B cell (primary cell): ENCODE measurements at places on chromosomes 7 and 10. TPM values are rescaled to one million over a fixed set of nuclear protein-coding genes. Genes with fewer than 3 reads are reported as not detected.

DNA sequence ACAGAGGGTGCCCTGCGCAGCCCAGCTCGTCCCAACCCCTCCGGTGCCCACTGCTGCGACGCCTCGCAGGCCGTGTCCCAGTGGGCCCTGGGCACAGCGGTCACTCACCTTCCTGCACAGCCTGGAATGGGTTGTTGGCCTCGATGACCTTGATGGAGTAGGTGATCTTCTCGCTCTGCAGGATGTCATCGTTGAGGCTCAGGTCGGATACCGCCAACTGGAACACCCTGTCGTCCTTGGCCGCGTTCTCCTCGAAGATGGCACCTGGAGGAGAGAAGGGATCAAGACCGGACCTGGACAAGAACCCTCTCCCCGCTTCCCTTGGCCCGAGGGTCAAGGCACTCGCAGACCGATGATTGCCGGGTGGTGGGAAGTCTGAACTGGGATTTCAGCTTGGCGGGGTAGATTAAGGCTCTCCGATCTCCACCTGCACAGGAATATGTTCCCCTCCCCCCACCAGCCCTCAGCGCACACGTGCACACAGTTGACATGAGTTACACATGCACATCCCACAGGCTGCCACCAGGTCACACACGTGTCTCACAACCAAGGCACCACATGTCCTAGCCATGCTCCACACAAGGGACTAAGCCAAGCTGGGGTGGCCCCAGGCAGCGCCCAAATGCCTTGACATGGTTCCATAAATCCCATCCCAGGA is 2.6 kb downstream of the GRID1 start:
- peak; percentile 27 for DNase-seq

GRCh38 chr10:10914144-10914543 is 103.5 kb upstream of the CELF2 start:
- DNase-seq, result no peak

- no peak for DNase-seq
These were observed 519 bp upstream of the ZNF655 start for GRCh38 chr7:99557940-99558305.

- no peak for DNase-seq
These were observed 134.2 kb upstream of the AUTS2 start for GRCh38 chr7:69464035-69464434.

DNA sequence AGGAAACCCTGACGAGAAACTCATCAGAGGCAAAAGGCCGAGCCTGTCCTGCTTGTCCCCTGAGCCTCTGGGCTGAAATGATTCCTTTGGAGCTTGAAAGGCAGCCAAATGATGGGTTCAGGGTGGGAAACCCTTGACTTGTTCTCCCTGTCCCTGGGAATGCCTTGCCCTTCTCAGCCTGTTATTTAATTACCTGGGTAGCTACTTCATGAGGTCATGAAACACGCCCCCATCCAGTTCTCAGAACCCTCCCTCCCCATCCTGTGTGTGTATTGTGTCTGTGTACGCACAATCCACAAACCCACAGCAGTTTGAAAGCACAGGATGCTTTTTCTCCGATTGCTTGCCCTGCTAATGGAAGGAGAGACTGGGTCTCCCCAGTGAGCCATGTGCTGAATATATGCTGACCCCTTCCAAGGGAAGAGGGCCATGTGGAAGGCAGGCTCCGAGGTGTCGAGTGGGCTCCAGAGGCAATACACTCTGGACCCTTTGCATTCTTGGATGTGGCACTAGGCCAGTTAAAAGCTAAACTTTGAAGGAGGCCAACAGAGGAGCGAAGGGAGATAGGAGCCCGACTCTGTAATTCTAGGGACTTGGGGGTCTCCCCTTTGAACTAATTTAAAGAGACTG is 10.6 kb downstream of the DUSP5 start:
- no peak for DNase-seq

DNA sequence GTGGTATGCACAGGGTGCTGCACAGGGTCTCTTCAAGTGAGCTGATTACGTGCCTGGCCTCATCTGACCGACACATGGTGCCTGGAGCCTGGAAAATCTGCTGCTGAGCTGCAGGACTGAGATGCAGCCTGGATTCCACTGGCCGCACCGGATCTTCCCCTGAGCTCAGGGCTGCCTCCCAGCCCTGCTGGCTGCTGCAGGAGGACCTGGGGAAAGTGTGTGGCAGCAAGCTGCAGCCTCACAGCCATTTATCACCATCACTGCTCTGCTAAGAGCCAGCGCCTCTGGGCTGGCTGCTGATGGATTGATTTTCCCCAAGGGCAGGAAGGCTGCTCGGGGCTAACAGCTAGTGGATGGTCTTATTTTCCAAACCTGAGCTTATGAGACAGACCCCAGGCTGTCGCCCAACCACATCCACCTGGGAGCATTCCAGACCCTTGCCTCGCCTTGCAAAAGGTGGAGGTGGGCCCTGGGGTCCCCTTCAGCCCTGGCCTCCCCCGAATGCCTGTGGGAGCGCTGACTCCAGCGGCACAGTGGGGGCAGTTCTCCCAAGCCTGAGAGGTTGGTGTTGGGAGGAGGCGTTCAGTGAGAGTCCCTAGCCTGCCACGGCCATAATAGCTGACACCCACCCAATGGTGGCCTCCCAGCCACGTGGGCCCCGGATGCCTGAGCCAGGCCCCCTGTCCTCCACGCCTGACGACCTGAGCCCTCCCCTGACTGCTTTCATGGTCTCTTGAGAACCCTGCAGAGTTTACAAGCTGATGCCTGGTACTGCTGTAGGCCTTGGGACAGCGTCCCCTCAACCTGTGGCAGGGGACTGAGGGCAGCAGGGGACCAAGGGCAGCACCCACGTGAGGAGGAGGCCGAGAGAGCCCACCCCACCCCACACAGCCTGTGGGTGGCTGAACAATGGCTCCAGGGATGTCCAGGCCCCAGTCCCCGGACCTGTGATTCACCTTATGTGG is 38.2 kb downstream of the STK32C start:
- no peak for DNase-seq

- peak; percentile 60 for DNase-seq
These were observed 40.3 kb upstream of the TNPO3 start for GRCh38 chr7:129095258-129095657.

DNA sequence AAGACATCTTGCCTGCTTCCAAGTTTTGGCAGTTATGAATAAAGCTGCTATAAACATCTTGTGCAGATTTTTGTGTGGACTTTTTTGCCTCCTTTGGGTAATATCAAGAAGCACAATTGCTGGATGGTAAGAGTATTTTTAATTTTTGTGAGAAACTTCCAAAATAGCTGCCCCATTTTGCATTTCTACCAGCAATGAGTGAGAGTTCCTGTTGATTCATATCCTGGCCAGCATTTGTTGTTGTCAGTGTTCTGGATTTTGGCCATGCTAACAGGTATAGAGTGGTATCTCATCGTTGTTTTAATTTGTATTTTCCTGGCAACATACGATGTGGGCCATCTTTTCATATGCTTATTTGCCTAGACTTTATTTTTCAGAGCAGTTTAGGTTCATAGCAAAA is 53.9 kb downstream of the BTAF1 start:
- DNase-seq, result no peak

GRCh38 chr7:86667732-86668131 is 24.0 kb downstream of the GRM3 start:
- no peak for DNase-seq

Gene PHKG1
- 1.9 and 2.1 TPM in 2 replicates for polyA plus RNA-seq

DNA sequence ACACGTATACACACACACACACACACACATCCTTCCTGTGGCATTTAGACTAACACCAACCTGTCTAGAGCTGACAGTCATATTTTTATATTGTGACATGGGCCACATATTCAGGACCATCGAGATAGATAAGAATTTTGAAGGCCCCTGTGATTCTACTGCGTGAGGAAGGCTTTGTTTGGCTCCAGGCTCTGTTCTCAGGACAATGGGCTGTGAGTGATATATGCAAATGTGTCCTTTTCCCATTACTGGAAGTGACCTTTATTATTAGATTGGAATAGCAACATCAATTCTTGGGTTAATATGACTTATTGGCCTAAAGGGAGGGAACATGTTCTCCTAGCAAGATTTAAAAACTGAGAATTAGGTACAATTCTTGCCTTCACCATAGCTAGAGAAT is 156.1 kb downstream of the SPAG6 start:
- no peak for DNase-seq

DNA sequence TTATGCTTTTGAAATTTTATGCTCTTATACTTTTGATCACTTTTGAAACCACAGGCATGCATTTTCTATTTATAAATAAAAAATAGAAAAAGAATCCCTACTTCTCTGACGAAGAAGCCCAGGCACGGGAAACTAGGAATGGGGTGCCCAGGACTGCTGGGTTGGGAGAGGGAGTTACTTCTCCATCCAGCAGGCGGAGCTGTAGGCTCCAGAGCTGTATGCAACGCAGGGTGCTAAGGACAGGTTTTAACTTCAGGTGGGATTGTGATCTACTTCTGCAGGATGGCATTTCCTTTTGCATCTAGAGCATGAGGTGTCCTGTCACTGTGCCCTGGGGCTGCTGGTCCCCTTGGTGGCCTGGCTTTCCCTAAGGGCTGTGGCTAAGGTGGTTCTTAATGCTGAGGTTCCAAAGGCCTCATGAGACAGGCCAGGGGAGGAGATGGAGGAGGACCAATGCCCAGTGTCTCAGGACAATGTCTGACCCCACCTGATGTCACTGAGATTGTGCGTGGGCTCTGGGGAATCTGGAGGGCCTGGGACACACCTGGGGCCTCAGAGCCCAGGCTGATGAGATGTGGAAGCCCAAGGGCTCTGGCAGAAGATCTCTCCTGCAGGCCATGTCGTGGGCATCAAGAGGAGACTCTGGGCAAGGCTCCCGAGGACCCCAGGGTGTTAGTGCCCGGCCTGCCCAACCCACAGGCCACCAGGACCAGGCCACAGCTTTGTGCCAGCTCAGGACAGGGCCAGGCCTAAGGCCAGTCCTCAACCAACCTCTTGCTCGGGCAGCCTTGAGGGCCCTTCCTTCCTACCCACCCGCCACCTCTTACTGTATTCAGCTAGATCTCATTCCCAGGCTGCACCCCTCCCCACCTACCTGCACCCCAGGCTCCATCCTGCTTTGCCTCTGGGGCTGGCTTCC is 507 bp downstream of the CCDC201 start:
- no peak for DNase-seq

GRCh38 chr7:1733908-1734730 is 64.0 kb downstream of the ELFN1 start:
- DNase-seq, result no peak

DNA sequence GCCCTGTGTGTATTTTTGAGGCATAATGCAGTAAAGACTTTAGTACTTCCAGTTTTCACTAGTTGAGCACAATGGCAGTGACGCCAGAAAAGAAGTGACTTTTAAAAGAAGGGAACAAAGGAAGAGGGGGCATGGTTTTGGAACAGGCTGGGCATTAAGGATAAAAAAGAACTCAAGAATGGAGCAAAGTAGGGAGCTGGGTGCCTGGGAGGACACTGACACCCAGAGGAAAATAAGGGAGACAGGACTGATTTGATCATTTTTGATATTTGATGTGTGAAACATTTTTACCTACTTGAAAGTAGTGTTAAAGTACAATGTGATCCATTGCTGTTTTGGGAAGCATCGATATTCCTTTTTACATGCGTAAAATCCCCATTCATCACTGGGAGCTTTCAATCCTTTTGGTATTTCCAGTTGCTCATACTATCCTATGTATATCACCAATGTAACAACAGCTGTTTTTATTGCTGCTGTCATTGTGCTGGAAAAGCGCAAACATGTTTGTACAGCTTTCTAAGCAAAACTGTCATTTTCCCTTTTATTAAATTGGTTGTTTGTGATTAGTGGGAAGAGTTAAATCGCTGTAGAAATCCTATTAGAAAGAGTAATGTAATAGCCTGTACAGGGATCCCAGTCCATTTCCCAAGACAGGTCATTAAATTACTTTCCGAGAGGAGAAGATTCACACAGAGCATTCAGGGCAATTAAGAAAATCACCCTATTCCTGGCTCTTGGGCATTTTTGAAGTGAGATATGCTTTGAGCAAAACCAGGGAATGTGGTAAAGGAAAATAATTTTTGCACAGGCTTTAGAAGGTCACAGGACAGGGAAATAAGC is 85.2 kb downstream of the ADAM12 start:
- DNase-seq, result no peak

- no peak for DNase-seq
These were observed 173.2 kb upstream of the PPP2R2D start for GRCh38 chr10:131727560-131727959.

Gene GSAP
- 140 and 157 TPM in 2 replicates for polyA plus RNA-seq

GRCh38 chr7:25557930-25558329 is 329.6 kb upstream of the NPVF start:
- DNase-seq, result no peak

DNA sequence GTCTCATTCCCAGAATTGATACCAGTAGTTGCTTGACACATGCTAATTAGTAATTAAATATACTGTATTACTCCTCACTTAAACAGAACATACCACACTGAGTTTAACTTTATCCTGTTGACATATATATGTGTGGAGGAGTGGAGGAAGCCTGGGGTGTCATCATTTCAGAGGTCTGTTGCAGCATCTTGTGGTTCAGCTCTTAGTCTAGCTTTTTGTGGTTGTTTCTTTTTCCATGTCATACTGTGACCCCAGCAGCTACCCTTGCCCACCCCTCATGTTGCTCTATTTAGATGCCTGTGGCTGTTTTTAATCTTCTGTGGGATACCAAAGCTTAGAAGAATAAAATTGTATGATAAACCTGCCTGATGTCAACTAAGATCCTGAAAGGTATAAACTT is 875.4 kb downstream of the LRMDA start:
- DNase-seq, result no peak

Gene TAF3
- polyA plus RNA-seq, result 7.0 and 9.2 TPM in 2 replicates
